Colonic mucosa (tissue), 4 donors: ENCODE measurements at places on chromosomes 4 and X. TPM values are rescaled to one million over a fixed set of nuclear protein-coding genes. Genes with fewer than 3 reads are reported as not detected.

MAOB gene
- 4.4 TPM for total RNA-seq

SLC26A1 gene
- 0.77 TPM for total RNA-seq

TEX11 gene
- total RNA-seq = 0.94 TPM

SHROOM2 gene
- 7.8 TPM for total RNA-seq

RHOH gene
- total RNA-seq = 2.6 TPM

NSG1 gene
- 2.4 TPM for total RNA-seq

DNA sequence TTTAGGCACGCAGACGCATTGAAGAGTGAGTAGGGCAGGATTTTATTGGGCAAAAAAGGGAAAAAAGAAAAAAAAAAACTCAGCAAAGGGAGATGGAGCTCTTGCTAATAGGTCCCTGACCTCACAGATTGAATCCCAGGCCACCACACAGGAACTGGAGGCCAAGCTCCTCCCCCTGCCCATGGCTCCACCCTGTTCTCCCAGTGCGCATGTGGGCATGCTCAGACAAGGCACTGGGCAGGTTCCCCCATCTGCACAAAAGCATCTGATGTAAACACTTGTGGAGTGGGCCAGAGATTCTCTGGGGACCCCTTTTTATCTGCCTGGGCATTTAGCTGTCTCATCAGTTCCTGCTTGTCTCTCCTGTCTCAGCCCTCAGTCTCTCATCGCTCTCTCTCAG, 9.5 kb downstream of the FRMD7 start:
- H3K4me1 ChIP-seq = no peaks in the 10 kb centered on the region
- no peak overlapping the region for H3K27ac ChIP-seq
- H3K27me3 ChIP-seq = no peaks in the 10 kb centered on the region
- no peak overlapping the region for H3K4me3 ChIP-seq

DNA sequence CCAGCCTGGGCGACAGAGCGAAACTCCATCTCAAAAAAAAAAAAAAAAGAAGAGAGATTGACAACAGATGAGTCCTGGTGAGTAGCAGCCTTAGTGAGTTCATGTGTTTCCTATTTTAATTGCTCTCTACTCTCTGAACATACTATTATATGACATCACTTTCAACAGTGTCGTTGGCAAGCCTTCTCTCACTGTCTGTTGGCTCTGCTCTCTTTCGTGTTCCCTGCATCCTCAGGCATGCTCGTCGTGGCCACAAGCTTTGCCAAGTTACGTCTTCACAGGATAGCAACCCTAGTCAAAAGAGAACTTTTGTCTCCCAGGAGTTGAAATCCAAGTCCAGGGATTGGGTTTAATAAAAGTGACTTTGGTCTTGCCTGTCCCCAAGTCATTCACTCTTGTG, 117.1 kb upstream of the EGFL6 start:
- H3K36me3 ChIP-seq = no peaks in the 10 kb centered on the region
- no peak overlapping the region for H3K4me3 ChIP-seq
- H3K27me3 ChIP-seq = no peaks in the 10 kb centered on the region
- no peak for DNase-seq

DNA sequence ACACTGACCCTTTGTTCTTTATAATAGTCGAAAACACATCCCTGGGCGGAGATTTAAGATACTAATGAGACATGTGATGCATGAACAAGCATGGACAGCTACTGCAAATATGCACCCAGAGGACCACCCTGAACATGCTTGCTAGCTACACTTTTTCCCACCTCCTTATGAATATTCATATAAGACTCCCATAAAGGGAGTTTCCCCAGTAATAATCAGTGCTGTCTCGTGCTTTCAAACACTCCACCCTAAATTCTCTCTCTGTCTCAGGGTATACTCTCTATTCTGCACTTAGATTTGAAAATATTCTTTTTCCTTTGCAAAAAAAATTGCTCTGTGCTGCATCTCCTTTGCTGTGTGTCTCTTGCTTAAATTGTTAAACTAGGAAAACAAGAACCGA, 64.4 kb upstream of the CT45A1 start:
- no peaks in the 10 kb centered on the region for H3K36me3 ChIP-seq
- H3K4me3 ChIP-seq = no peak overlapping the region
- H3K4me1 ChIP-seq = no peaks in the 10 kb centered on the region

- H3K27me3 ChIP-seq = no peaks in the 10 kb centered on the region
- H3K4me3 ChIP-seq = no peak overlapping the region
- no peak overlapping the region for H3K27ac ChIP-seq
- DNase-seq = no peak
- H3K36me3 ChIP-seq = no peaks in the 10 kb centered on the region
Observed at GRCh38 chr4:133081246-133081645, 67.8 kb upstream of the PCDH10 start.

DNA sequence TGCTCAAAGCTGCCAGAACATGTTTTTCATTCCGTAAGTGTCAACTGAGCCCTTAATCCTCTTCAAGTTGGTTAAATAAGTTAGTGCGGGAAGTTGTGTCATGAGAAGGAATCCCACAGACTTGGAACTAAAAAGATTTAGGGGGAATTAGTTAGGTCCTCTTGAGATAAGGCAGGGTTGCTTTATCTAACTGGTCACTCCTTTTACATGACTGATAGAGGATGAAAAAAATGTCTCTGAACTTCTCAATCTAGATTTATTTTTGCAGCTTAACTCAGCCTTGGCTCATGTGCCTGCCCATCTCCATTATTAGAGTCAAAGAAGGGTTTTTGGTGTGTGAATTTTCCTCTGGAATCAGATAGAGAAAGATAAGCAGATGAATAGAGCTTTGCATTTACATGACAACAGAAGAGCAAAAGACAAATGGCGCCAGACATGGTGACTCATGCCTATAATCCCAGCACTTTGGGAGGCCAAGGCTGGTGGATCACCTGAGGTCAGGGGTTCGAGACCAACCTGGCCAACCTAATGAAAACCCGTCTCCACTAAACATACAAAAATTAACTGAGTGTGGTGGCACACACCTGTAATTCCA, 882.9 kb downstream of the RPA4 start:
- H3K4me3 ChIP-seq = no peak overlapping the region
- H3K36me3 ChIP-seq = no peaks in the 10 kb centered on the region
- DNase-seq = no peak
- peaks cover 3% of the 10 kb centered on the region for H3K27me3 ChIP-seq
- H3K27ac ChIP-seq = no peak overlapping the region
- no peaks in the 10 kb centered on the region for H3K4me1 ChIP-seq

DNA sequence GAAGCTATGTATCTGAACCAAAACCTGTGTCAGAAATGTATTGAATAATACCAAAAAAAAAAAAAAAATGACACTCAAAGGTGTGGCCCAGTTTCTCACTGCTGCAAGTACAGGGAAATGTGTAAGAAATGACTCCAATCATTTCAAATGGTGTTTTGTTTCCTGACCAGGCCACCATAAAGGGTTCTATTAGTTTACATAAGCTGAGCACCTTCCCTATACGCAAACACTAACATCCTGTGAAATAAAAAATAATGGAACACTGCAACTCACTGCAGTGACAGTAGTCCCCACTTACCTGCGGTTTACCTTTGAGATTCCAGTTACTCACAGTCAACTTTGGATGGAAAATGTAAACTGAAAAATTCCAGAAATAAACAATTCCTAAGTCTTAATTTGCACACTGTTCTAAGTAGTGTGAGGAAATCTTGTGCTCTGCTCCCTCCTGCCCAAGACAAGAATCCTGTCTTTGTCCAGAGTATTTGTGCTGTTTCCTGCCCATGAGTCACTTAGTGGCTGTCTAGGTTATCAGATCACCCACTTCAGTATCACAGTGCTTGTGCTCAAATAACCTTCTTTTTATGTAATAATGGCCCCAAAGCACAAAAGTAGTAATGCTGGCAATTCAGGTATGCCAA, 265.3 kb downstream of the RCHY1 start:
- no peaks in the 10 kb centered on the region for H3K36me3 ChIP-seq
- H3K27ac ChIP-seq = peak overlapping the region; percentile 78
- no peak for DNase-seq
- H3K4me1 ChIP-seq = no peaks in the 10 kb centered on the region
- H3K4me3 ChIP-seq = no peak overlapping the region

GRCh38 chr4:145909281-145909715, 29.3 kb downstream of the ZNF827 start:
- H3K27ac ChIP-seq = peak overlapping the region; percentile 86
- no peaks in the 10 kb centered on the region for H3K27me3 ChIP-seq
- H3K4me1 ChIP-seq = no peaks in the 10 kb centered on the region
- DNase-seq = peak; percentile 94
- H3K36me3 ChIP-seq = no peaks in the 10 kb centered on the region
- H3K4me3 ChIP-seq = peak overlapping the region; percentile 32

DNA sequence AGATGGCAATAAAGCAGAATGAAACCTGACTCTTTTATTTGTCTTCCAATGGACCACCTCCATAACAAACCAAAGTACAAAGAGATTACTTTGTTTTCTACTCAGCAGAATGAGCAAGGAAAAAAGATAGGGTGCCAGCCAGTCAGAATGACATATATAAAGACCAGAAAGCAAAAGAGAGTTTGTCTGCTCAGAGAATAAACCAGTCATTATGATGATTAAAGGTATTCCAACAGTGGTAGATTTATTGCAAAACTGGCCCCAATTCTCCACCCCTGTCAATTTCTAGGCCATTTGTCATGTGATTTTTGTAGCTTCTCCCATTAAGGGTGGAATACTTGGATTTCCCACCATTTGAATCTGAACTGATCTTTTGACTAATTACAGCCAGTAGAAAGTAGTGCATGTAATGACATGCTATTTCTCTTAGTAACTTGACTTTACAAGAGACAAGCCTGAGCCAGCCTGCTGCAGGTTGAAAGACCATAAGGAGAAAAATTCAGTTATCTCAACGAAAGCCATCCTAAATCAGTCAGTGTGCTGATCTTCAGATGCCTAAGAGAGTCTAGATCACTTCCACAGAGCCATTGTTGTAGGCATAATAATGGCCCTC, 203.1 kb downstream of the EPHA5 start:
- no peak overlapping the region for H3K27ac ChIP-seq
- no peaks in the 10 kb centered on the region for H3K4me1 ChIP-seq
- DNase-seq = no peak

DNA sequence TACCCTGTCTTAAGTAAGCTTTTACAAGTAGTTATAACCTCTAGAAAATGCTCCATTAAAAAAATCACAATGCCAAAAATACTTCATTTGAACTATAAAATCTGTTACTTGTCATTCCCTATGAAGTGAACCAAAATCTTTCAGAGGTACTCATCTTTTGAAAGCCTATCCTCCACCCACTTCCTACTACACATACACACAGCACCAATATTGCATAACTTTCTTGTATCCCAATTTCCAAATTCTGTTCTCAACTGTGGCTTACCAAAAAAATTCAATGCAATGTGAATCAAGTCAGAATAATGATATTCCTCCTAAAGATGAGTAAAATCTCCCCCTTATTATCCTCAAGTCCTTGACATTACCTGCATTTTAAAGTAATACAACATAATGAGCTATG, 15.9 kb downstream of the DHX15 start:
- H3K27me3 ChIP-seq = no peaks in the 10 kb centered on the region
- no peak overlapping the region for H3K27ac ChIP-seq
- DNase-seq = no peak
- no peaks in the 10 kb centered on the region for H3K4me1 ChIP-seq

- H3K36me3 ChIP-seq = no peaks in the 10 kb centered on the region
- H3K27me3 ChIP-seq = no peaks in the 10 kb centered on the region
- no peak for DNase-seq
- no peak overlapping the region for H3K27ac ChIP-seq
Observed at GRCh38 chr4:132502096-132502552, 647.0 kb upstream of the PCDH10 start.

- no peak overlapping the region for H3K27ac ChIP-seq
- DNase-seq = no peak
- H3K4me1 ChIP-seq = no peaks in the 10 kb centered on the region
- no peaks in the 10 kb centered on the region for H3K36me3 ChIP-seq
- H3K4me3 ChIP-seq = no peak overlapping the region
- H3K27me3 ChIP-seq = no peaks in the 10 kb centered on the region
Observed at GRCh38 chr4:37690976-37691375, 4.8 kb upstream of the RELL1 start.

DNA sequence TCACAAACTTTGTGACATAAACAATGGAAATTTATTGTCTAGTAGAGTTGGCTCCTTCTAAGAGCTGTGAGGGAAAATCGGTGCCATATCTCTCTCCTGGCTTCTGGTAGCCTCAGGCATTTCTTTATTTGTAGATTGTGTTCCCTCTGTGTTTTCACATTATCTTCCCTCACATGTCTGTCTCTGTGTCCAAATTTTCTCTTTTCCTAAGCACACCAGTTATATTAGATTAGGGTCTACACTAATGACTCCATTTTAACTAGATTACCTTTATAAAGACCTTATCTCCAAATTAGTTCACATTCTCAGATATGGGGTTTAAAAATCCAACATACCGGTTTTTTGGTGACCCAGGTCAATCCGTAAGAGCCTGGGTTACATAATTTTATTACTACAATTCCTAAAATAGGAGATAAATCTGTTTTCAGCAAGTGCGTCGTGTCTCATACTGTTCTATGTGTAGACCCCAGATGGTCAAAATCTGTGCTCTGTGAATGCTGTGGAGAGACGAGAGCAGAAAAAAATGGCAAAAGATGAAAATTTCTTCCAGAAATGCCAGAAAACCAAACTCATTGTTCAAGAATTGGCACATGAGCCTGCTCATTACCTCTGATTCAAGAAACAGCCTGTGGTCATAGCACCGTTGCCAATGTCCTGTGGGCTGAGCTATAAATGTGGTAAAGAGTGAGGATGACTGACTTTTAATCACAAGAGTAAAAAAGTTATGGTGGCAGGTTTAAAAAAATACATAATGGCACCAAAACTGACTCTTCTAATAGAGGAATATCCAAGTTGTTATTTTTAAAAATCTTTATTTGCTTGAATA, 574.7 kb downstream of the PCDH7 start:
- no peak overlapping the region for H3K27ac ChIP-seq
- no peaks in the 10 kb centered on the region for H3K4me1 ChIP-seq
- no peaks in the 10 kb centered on the region for H3K36me3 ChIP-seq
- no peak for DNase-seq

DNA sequence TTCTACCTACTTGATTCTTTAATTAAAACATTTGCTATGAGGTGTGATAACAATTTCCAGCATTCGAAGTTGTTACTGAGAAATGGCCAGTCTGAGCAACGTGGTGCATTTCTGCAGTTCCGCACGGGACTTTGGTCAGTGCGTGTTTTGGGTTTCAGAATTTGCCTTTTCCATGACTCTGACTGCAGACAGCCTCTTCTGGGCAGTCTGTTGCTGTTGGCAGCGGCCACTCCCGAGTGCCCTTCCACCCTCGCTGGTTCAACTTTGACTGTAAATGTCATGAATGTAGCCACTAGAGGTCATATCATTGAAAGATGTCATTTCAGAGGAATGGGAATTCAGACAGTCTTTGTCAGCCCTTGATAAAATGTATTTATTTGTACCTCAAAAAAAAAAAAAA, 53.6 kb downstream of the NOP14 start:
- H3K4me1 ChIP-seq = no peaks in the 10 kb centered on the region
- peaks cover 13% of the 10 kb centered on the region for H3K36me3 ChIP-seq
- no peak for DNase-seq
- no peak overlapping the region for H3K27ac ChIP-seq
- no peaks in the 10 kb centered on the region for H3K27me3 ChIP-seq

GRCh38 chr4:162274354-162274753, 110.6 kb upstream of the FSTL5 start:
- no peaks in the 10 kb centered on the region for H3K27me3 ChIP-seq
- no peak overlapping the region for H3K4me3 ChIP-seq
- H3K36me3 ChIP-seq = no peaks in the 10 kb centered on the region
- H3K4me1 ChIP-seq = no peaks in the 10 kb centered on the region

GRCh38 chr4:177308847-177309521, 690 bp upstream of the NEIL3 start:
- H3K4me1 ChIP-seq = peaks cover 5% of the 10 kb centered on the region
- H3K27ac ChIP-seq = no peak overlapping the region
